ENCODE measurements at places on chromosomes 4 and X.

- DNase-seq: no peak
Observed at GRCh38 chr4:172708184-172708583, 460.4 kb upstream of the GALNT7 start.

GRCh38 chr4:26431461-26432180 is 58.7 kb downstream of the CCKAR start:
- DNase-seq: no peak

- DNase-seq: no peak
Observed at GRCh38 chr4:101033986-101034385, 313.3 kb downstream of the PPP3CA start.

GRCh38 chrX:40086569-40087335 is 11.0 kb downstream of the BCOR start:
- no peak for DNase-seq

GRCh38 chrX:55006827-55007621 is 6.9 kb downstream of the APEX2 start:
- no peak for DNase-seq

DNA sequence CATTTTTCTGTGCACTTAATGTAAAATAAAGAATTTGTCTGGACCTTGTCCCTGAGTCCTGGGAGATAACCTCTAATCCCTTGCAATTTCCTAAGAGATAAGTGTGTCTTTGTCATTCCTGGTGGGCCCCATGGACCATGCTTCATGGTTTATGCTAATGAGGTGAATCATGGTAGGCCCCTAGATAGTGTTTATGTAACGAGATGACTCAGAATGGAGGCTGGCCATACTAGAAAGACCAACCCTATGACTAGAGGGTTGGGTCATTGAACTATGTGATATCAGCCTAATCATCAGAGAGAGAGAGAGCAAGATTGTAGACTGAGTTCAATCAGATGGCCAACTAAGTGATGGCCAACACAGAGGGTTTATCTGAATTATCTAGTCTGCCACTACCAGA is 64.2 kb upstream of the NHSL2 start:
- DNase-seq: no peak

DNA sequence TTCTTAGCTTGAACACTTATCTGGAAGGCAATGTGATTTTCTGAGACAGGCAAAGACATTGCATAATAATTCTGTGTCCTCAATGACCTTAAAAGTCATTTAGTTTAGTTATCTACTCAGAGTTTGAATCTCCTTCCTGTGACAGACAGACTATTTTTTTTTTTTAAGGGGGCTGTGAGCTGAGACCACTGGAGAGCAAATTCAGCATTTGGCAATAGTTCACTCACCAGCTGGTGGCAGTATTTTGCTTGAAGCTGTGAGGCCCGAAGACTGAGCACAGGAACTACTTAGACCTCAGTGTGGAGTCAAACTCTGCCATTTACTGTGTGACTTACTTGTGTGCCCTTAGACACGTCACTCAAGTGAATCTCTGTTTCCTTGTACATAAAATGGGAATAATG is 22.9 kb upstream of the CPE start:
- no peak for DNase-seq

DNA sequence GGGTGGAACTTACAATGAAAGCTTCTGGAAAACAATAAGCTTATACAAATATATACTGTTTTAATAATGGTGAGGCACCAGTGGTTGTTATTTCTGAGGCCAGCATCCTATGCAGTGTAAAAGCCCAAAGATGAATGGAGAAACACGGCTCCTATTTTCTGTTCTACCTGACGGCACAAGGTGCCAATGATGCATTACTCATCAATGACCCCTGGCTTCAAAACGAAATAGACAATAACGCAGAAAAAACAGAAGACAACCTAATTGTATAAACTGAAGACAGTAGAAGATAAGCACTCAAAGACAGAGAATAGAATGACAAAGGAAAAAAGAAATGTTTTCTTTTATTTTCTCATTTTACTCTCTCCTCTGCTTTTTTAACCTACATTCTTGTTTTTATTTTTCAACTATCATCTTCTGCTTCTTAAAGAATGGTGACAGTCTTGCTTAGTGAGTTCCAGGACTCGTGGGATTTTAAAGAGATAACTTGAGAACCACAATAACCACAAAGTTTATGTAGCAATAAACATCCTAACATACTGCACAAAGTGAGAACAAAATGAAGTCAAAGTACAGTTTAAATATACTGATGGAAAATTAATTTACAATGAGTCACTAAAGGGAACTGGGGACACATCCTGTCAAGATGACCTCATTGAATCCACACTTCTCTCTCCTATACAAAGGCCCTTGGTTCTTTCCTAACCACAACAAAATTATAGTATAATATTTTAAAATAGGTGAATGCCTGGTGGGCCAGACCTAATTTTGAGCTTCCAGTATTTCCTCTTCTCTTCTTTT is 169.8 kb downstream of the BTC start:
- no peak for DNase-seq

DNA sequence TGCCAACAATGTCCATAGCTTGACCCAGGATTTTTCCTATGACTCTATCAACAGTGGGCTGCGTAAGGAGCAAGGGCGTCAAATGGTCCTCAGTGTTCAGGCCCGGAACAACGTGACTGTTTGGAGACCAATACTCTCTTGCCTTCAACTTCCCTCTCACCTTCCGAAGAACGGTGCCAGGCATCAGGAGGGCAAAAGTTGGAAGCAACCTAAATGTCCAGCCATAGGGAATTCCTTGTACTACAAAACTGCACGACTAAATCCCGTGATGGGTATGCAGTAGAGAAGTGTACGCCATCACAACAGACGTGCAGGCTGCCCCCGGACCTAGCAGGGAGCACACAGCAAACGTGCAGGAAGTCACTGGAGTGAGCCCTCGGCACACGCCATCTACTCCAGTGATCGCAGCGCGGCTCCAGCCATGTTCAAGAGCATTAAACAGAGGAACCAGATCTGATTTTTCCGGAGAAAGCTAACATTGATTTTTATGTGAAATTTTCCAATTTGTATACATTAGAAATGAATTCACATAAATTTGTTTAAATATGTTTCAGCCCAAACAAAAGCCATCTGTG is 79.0 kb downstream of the JAKMIP1 start:
- no peak for DNase-seq

GRCh38 chrX:47797084-47797483 is 39.6 kb upstream of the ZNF81 start:
- DNase-seq: no peak

DNA sequence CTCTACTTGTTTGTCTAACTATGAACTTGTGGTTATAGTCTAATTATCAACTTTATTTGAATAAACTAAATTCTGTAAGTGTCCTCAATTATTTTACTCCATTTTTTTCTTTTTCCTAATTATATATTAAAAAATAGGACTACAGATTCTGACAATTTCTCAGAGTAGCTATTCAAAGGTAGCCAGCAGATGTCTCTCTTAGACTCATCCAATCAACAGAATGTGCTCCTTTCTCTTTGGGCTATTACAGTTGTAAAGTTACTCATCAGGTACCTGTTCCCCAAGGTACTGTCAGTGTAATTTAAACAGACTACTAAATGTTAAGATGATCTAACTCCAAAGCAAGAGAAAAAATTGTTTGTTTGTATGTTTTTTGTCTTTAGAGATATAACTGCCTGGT is 248.6 kb downstream of the PCDH18 start:
- no peak for DNase-seq

GRCh38 chr4:124685851-124686250 is 26.7 kb downstream of the ANKRD50 start:
- no peak for DNase-seq

GRCh38 chr4:15100994-15101695 is 98.9 kb downstream of the CPEB2 start:
- no peak for DNase-seq

DNA sequence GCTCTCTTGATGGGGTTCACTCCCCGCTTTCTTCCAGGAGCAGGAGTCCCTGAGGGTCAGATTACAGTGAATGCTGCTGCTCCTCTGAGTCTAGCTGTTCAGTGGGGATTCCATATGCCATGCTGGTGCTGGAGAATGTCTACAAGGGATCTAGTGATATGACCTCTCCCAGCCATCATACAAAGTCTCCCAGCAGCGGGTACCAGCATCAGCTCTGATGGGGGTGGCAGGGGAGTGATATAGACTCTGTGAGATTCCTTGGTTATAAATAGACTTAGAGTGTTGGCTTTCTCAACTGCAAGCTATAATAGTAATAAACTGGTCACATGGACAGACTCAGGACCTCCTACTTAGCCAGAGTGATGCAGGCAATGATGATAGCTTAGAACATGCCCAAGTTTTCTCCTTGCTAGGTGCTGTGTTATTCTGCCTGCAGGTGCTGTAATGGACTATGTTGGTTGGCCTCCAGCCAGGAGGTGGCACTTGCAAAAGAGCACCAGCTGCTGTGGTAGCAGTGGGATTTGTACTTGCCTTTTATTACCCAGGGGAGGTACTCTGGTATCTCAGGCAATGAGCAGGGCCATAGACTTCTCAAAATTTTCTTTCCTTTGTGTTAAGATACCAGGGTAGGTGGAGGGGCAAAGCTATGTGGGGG is 202.9 kb downstream of the CHIC1 start:
- DNase-seq: no peak

GRCh38 chr4:37528166-37528885 is 157.8 kb downstream of the RELL1 start:
- no peak for DNase-seq

DNA sequence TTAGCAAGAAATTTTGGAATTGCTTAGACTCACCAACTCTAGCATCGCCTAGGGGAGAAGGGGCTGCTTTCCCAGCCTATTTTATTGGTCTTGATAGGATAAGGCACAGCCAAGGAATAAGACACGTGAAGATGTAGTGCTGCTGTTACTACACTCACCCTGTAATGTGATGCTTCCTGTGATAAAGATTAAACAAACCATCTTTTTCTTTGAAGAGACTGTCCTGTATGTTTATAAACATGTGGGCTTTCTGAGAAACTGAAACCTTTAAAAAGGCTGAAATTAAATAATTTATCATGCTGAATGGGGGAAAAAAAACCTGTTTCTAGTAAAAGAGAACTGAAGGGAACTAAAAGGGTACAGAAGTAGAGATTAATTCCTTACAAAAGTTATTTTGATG is 13.2 kb downstream of the TAPT1 start:
- DNase-seq: no peak

DNA sequence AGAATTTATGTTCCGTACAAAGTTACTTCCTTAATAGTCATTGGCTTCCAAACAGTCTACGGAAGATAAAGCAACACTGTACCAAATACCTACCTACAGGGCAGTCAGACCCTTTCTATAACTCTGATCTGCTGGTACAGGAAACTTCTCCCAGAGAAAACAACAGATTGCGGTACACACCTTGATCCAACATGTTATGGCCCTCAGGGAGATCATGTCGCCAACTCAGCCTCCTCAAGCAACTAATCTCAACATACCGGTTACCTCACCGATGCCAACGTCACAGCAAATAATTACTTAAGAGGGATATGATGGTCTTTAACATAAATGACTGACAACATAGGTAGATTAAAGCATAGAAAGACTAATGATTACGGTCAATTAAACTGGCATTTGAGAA is 70.4 kb downstream of the RFC1 start:
- DNase-seq: no peak

- no peak for DNase-seq
Observed at GRCh38 chr4:39490322-39490721, 31.5 kb downstream of the LIAS start.

GRCh38 chr4:70728091-70728490 is 6.3 kb downstream of the RUFY3 start:
- DNase-seq: no peak

GRCh38 chr4:174215961-174216680 is 67.3 kb downstream of the FBXO8 start:
- no peak for DNase-seq

- no peak for DNase-seq
Observed at GRCh38 chr4:7739077-7739917, 200.4 kb downstream of the AFAP1 start.

DNA sequence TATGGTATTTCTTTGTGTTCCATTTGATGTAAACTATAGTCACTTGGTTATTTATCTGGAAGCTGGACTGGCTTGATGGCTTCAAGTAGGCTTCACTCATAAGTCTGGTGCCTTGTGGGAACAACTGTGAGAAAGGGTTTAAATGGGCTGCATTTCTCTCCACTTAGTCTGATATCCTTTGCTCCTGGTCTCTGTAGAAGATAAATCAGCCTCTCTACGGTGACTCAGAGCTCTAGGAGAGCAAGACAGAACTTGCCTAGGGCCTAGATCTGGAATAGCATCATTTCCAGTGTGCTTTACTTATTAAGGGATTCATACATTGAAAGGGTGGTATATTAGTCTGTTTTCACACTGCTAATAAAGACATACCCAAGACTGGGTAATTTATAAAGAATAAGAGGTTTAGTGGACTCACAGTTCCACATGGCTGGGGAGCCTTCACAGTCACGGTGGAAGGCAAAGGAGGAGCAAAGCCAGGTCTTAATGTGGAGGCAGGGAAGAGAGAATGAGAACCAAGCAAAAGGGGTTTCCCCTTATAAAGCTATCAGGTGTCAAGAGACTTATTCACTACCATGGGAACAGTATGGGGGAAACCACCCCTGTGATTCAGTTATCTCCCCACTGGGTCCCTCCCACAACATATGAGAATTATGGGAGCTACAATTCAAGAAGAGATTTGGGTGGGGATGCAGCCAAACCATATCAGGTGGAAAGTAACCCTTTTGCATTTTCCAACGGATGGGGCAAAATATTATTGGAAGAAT is 1746.4 kb upstream of the PCDH7 start:
- DNase-seq: no peak

GRCh38 chr4:26044524-26044923 is 130.5 kb downstream of the SMIM20 start:
- no peak for DNase-seq

GRCh38 chr4:153420361-153420760 is 45.8 kb upstream of the TMEM131L start:
- DNase-seq: no peak

Measured in activated CD8-positive, alpha-beta memory T cell treated with anti-CD3 and anti-CD28 coated beads for 4 hours (primary cell).